ENCODE measurements at places on chromosomes 12 and 14.
A peak's percentile ranks its signal among the peaks of the same experiment; 100 is the strongest.

GRCh38 chr14:32078023-32078857, 1.1 kb downstream of the ARHGAP5 start:
- no peak for DNase-seq

- no peak for DNase-seq
Observed at GRCh38 chr12:24172031-24172772, 222.7 kb upstream of the SOX5 start.

GRCh38 chr14:24181371-24182077, 7.1 kb downstream of the IPO4 start:
- no peak for DNase-seq

DNA sequence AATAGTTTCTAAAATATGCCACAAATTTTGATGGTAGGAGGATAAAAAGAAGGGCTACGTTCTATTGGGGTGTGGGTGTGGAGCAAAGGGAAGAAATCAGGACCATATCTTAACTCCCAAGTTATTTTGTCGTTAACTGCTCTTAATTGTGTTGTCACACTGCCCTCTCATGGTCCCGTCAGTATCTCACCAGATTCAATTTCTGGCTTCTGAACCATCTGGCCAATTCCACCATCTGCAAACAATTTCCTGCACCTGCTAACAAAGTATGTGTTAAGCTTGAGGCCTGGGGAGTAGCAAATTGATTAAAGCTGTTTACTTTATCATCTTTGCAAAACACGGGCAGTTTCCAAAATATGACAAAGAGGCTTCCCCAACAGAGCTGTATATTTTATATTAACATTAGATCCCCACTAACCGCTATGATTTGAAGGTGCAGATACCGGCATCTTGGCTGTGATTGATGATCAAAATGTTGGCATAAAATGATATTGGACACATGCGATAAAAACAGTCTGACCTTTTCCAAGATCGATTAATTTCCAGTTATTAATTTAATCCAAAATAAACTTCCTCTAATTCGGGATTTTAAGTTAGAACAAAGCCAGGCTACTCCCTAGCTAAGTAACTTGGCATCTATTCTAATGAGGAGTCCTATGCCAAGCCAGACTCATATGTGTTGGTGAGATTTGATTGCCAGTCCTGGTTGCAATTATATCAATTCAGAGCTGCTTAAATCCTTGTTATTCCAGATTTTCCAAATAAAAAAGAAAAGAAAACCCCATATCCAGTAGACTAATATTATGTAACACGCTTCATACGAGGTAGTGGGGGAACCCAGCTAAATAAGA, 6.9 kb upstream of the DNM1L start:
- DNase-seq = peak; percentile 61

DNA sequence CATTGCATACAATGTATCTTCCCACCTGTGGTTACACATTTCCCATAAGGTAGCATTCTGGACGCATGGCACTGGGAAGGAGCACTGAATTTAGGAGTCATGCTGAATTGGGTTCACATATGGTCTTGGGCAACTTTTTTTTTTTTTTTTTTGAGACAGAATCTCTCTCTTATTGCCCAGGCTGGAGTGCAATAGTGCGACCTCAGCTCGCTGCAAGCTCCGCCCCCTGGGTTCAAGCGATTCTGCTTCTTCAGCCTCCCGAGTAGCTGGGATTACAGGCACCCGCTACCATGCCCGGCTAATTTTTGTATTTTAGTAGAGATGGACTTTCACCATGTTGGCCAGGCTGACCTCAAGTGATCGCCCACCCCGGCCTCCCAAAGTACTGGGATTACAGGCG, 13.3 kb downstream of the DIP2B start:
- no peak for DNase-seq

DNA sequence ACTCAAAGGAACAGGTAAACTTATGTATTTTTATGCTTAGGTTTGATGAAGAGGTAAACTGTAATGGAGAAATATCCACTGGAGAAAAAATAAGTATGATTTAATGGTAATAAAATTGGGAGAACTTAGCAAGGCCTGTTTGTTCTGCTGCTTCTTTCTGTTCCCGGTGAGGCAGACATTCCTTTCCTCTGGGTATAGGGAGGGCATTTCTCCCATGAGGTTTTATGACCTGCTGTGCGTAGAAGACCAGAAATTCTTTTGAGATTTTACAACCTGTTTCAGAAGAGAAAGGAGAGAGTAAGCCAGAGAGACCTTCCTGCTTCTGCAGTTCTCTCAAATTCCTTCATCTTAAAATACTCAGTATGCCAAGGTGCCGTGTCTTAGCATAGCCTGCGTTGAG, 139.4 kb upstream of the RMST start:
- DNase-seq = no peak

GRCh38 chr12:76915361-76916169, 36.7 kb upstream of the CSRP2 start:
- no peak for DNase-seq

GRCh38 chr12:121224591-121224990, 14.7 kb downstream of the P2RX4 start:
- no peak for DNase-seq

GRCh38 chr14:94679106-94679810, 67.1 kb downstream of the SERPINA3 start:
- no peak for DNase-seq

- DNase-seq = no peak
Observed at GRCh38 chr12:28104316-28104715, 85.9 kb upstream of the CCDC91 start.

- no peak for DNase-seq
Observed at GRCh38 chr14:76985540-76986230, 42.8 kb downstream of the IRF2BPL start.

DNA sequence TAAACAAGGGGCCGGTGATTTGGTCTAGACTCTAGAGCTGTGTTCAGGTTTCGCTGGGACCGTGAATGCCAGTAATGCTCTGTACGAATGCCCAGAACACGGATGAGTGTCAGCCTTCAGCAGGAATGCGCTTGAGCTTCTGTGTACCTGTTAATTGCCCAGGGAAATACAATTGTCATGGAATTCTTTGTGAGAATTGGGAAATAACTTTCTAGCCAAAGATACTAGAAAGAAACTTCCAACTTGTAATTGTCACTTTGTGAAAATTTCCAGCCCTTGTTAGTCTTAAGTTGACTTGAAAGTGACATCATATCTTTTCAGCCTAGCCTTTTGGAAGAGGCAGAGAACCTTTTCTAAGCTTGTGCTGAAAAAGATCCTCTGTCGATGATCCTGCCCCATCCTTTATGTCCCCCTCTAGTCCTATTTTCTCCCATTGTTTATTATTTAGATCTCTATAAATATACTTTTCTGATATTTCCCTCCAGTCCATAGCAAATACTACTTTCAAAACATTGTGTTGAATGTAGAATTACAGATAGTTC, 2.7 kb downstream of the CHST11 start:
- no peak for DNase-seq

- no peak for DNase-seq
Observed at GRCh38 chr12:55850401-55850800, 7.7 kb upstream of the MMP19 start.

DNA sequence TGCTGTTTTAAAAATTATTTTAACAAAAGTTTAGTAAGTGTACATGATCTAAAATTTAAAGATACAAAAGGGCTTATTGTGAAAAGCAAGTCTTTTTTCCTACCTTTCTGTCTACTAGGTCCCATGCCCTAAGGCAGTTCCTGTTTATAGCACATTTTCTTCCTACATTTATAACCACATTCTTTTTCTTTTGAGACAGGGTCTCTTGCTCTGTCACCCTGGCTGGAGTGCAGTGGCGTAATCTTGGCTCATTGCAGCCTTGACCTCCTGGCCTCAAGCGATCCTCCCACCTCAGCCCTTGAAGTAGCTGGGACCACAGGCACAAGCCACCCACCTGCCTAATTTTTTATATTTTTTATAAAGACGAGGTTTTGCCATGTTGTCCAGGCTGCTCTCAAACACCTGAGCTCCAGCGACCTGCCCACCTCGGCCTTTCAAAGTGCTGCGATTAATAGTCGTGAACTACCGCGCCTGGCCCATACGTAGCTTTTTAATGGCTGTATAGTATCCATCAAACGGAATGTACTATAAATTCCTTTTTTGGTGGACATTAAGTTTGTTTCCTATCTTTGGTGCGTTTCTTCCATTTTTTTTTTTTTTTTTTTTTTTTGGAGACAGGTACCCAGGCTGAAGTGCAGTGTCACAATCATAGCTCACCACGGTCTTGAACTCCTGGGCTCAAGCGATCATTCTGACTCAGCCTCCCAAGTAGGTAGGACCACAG, 20.9 kb downstream of the FRS2 start:
- no peak for DNase-seq

DNA sequence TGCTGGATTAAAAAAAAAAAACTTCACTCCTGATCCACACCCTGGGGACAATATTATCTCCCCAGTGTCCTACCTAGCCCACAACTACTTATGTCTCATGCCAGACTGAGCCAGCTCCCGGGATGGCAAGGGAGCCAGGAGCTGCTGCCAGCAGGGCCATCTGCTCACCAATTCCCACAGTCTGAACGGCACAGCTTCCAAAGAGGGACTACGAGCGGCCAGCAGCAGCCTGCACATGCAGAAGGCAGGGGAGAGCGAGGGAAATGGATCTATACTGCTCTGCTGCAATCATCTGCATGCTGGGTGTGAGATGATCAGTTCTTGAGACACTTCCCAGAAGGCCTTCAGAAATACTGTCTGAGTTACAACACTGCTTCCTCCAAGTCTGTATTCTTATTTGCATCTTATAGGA, 11.1 kb downstream of the SSH1 start:
- no peak for DNase-seq

- no peak for DNase-seq
Observed at GRCh38 chr12:57811028-57811755, 7.3 kb downstream of the AVIL start.

GRCh38 chr14:91464615-91465205, 45.4 kb downstream of the PPP4R3A start:
- DNase-seq = no peak

GRCh38 chr12:111448266-111448830, 42.6 kb downstream of the SH2B3 start:
- no peak for DNase-seq

DNA sequence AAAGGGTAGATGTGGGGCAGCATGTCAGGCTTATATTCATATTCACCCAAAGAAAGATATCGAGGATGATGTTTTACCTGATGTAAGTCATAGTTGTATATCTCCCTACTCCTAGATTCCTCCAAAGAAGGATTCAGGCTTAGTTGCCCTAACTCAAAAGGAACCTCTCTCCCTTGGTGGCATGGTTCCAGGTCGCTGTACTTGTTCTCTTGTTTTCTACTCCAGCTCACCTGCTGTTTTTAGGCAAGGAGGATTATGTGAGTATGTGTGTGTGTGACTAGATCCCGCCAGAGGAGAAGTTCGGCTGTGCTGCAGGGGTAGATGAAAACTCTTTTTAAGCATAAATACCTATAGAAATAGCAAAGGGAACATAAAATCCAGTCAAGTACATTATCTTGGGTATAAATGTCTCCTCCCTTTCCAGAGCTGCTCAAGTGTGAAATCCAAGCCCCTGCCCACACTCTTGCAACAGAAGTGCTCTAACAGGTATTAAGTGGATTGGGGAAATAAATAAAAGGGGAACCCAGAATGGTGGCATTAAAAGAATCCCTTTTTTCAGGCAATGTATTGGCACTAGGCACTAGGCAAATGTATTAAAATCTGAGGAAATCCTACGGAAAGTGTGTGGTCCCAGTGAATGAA, 375.7 kb downstream of the ZFP36L1 start:
- no peak for DNase-seq

- no peak for DNase-seq
Observed at GRCh38 chr14:55846826-55847446, 266.9 kb downstream of the KTN1 start.

- DNase-seq = no peak
Observed at GRCh38 chr12:12004524-12004923, 66.2 kb upstream of the BCL2L14 start.

GRCh38 chr12:76158518-76159321, 74.2 kb upstream of the NAP1L1 start:
- peak; percentile 82 for DNase-seq

DNA sequence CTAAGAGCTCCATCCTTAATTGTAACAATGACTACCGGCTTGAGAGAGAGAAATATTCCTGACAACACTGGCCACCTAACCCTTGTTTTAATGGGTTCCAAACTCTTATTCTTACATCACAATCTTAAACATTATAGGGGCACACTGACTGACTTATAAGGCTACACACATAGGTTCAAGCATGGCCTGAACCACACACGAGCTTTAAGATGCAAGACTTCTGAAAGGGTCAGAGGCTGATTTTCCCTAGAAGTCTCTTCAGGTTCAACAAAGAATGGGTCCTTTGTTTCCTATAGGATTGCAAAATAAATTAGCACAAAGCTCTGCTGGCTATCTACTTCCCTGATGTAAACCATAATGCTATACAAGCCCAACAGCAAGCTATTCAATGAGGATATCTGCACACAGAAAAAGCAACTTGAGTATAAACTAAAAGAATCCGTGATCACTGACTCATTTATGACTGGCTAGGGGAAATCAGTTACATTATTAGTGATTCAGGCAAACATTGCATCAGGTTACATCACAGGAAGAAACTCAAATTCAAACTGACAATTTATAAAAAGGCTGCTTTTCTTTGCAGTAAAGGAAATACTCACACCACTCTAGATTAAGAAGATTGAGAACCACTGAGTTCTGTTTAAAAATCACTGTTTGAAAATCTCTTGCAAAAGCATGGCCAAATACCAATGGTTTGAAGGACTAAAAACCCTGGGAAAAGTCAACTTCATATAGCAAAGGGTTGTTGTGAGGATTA, 8.5 kb downstream of the BTG1 start:
- peak; percentile 70 for DNase-seq

- no peak for DNase-seq
Observed at GRCh38 chr12:24803430-24804245, 145.3 kb downstream of the BCAT1 start.

DNA sequence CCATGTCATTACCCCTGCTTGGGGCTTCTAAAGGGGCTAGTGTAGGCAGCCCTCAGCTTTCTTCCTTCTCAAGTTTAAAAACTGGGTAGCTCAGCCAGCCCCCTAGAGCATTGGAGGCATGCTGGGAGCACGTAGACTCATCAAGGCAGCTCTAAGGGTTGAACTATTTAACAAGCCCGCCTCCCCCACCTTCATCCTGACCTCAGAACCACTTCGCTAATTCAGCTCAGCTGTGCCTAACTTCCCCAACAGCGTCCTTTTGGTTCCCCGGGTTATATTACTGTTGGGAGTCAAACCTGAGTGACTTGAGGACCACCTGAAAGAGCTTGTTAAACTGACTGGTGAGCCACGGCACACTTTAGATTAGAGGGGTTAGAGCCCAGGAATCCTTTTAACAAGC, 30.1 kb downstream of the MAX start:
- no peak for DNase-seq

- no peak for DNase-seq
Observed at GRCh38 chr12:124867401-124867930, 3.8 kb upstream of the SCARB1 start.

GRCh38 chr14:33430414-33431035, 491.8 kb downstream of the NPAS3 start:
- DNase-seq = no peak

GRCh38 chr12:2108975-2109671, 56.3 kb downstream of the CACNA1C start:
- DNase-seq = no peak

GRCh38 chr12:95074766-95075165, 1.3 kb upstream of the NR2C1 start:
- no peak for DNase-seq

GRCh38 chr12:125015680-125016310, 22.4 kb downstream of the BRI3BP start:
- no peak for DNase-seq

Data from dermis microvascular lymphatic vessel endothelial cell (primary cell).